NCI-H510A treated with DMSO at 0.1 percent for 48 hours (cell line): ENCODE measurements at places on chromosomes 13 and 19.

DNA sequence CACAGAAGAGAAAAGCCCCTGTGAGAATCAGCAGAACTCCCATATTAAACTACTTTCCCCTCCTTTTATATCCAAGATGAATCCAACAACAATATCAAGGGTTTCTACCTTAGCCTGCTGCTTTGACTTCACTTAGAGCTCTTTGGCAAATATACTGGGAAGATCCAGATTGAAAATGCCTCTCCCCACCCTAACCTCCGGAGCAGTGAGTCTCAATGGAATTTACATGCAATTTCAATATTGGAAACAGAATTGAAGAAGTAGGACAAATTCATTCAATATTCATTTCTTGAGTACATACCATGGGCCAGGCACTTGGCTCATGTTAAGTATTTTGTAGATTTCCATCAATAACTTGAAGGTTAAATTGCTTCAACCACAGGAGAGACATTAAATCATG, 457.4 kb downstream of the TBC1D4 start:
- no peak for DNase-seq

DNA sequence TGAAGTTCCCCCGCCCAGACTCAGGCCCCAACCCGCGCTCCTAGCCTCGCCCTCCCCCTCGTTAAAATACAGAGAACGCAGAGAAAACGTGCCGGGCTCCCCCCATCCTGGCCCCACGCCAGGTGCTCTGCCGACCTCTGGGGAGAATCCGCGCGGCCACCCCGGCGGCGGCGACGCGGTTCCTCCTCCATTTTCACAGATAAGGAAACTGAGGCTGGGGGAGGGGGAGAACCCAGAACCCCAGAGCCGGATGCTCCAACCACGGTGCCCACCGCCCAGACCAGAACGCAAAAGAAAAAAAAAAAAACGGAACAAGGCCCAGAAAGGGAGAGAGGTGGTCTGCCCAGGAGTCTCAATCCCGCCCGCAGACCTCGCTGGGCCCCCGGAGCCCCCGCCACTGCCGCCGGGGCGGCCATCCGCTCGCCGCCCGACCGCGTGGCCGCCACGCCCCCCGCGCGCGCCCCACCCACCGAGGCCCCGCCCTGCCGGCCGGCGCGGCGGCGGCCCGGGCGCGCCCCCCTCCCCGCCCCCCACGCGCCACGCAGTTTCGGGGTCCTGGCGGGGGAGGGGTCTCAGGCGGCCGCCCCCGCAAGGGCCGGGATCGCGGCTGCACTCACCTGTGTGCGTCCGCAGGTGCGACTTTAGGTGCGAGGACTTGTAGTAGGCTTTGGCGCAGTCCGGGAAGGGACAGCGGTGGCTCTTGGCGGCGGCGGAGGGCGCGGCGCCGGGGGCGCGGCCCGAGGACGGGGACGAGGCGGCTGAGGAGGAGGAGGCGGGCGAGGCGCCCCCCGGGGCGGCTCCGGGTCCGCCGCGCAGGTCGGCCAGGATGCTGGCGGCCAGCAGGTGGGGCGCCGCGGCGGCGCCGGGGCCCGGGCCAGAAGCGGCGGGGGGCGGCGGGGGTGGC, 703 bp downstream of the KLF16 start:
- no peak for DNase-seq

DNA sequence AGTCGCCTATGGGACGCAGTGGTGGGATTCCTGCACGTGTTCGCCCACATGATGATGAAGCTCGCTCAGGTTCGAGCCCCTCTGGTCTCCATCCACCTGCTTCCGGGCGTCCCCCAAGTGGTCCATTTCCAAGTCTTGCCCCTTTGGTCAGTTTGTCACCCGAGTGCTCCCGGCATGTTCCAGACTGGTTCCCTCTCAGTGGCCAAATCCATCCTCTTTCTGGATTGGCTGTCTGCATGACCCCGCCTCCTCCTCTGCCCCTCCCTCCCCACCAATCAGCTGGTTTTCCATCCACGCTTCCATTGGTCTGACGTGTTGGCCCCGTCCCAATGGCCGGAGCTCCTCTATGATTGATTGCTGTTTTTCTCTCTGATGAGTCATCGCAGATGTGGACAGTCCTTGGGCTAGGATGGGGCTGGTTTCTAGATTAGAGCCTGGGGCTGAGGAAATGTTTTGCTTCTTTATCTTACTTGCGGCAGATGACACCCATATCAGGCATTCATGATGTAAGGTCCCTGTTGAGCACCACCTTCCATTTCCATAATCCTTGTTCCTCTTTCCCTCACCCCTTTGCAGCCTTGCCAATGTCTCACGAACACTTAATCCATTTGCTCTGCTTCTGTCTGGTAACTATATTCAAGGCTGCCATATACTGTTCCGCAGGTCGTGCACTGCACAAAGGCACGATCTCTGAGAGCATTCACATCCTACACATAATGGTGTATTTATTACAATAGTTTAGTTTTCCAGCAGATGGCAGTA, 73.8 kb downstream of the MAP4K1 start:
- DNase-seq = peak; percentile 51

GRCh38 chr13:47556703-47557102, 444.4 kb downstream of the SUCLA2 start:
- no peak for DNase-seq

- peak; percentile 11 for DNase-seq
These were observed 66.5 kb downstream of the PAN3 start for GRCh38 chr13:28204690-28205443.

DNA sequence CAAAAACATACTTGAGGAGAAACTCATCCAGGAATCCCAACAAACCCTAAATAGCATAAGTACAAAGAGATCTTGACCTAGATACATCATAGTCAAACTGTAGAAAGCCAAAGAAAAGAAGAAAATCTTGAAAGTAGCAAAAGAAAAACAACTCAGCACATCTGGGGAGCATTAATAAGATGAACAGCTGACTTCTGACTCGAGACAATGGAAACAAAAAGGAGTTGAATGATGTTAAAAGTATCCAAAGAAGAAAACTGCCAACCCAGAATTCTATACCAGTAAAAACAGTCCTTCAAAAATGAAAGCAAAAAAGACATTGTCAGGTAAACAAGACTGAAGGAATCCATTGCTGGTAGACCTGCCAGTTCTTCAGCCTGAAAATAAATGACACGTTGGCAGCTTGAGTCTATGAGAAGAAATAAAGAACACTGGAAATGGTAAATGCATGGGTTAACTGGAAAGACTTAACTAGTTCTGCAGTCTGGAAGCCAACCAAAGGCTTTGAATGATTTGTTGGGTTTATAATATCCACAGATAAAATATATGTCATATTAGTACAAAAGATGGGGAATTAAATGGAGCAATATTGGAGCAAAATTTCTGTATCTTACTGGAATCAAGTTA, 46.8 kb downstream of the TSSK6 start:
- DNase-seq = no peak

GRCh38 chr19:49106648-49107135, 7.5 kb upstream of the LIN7B start:
- DNase-seq = peak; percentile 42
